CD4-positive, alpha-beta memory T cell (primary cell): ENCODE measurements at places on chromosomes 12 and 14. TPM values are rescaled to one million over a fixed set of nuclear protein-coding genes. Genes with fewer than 3 reads are reported as not detected.
A peak's percentile ranks its signal among the peaks of the same experiment; 100 is the strongest.

ADGRD1 gene
- polyA plus RNA-seq: not detected

RNASE7 gene
- polyA plus RNA-seq: not detected

RHEBL1 gene
- 9.2 TPM for polyA plus RNA-seq

FGF23 gene
- polyA plus RNA-seq: not detected

IFNG-AS1 gene
- 4.6 TPM for polyA plus RNA-seq

G2E3 gene
- 9.7 TPM for polyA plus RNA-seq

TROAP gene
- not detected for polyA plus RNA-seq

BATF gene
- polyA plus RNA-seq: 53.8 TPM

OR4Q3 gene
- not detected for polyA plus RNA-seq

CLEC9A gene
- polyA plus RNA-seq: not detected

DNA sequence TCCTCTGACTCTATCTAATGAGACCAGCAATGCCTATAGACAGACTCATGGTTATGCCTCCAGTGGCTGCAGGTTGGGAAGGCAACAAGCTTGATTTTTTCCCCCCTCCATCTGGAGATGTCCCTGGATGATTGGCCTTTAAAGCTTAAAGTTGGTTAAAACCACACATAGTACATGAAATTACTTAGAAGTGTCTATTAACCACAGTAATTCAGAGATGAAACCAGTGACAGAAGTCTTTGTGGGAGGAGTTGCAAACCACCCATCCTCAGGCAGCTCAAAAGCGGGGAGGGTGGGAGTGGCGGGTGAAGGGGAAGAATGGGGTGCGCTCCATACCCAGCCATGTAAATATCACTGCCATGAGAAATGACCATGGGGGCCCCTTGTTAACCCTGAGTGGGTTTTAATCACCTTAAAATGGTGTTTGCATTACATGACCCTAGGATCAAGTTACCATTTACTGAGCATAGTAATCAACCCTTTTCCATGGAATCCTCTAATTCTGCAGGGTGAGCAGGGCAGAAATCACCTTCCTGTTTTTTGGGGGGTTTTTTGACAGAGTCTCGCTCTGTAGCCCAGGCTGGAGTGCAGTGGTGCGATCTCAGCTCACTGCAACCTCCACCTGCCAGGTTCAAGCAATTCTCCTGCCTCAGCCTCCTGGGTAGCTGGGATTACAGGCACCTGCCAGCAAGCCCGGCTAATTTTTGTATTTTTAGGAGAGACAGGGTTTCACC lies 133.5 kb downstream of the FOXN3 start:
- DNase-seq: no peak

DNA sequence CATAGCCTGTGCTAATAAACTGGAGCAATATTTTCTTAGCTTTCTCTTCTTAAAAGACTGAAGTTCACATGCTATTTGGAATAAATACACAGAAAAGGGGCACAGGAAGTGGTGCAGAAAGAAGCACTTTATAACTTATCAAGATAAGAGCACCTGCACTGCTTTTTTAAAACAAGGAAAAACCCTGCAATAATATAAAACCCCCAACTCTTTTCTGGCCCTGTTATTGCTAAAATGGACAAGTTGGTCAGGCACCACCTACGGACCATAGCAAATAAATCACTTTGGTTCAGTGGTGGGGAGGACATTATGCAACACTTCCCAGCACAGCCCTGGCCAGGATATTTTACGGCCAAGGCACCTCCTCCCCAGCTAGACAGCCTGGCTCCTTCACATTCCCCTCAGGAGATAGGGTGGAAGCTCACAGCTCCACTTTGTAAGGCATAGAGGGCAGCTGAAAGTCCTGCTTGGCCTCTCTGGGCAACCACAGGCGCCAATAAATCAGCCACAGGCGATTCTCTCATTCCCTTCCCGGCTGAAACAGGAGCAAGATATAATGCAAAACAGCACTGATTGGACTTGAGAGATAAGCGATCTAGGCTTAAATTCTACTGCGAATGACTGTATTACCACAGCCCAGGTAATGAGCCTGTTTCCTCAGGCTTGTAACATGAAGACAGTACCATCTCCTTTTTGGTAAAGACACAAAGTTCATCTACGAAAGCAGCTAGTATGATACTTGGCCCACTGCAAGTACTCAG lies 2.0 kb downstream of the ZBTB25 start:
- peak; percentile 44 for DNase-seq

DNA sequence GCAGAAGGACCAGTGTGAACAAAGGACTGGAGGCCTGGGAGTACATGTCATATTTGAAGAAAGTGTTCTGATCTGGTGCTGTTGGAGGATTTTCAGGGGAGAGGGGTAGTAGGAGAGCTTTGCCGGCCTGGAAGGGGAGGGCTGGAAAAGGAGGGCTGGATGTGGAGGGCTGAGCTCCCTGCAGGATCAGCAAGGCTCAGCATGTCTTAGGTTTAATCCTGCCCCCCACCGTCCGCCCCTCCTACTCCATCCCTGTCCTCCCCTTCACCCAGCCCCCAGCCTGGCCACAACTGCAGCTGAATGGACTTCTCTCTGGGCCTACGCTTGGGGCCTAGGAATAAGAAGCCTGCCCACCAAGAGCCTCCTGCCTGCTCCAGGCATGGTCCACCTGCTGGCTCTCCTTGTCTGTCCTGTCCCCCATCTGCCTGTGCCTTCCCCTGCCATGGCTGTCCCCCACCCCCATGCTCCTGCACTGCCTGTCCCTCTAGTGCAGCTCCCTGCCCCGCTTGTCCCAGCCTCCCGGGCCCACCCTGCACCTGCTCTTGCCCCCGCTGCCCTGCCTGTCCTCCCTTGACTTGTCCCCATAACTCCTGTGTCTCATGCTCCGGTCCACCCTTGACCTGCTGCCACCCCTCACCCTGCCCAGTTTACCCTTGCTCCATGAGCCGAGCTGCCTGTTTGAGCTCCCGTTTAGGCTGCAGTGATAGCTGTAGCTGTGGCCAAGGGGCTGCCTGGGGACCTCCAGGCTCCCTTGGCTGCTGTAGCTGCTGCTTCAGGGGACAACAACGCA lies 9.8 kb upstream of the RARG start:
- DNase-seq: no peak

DNA sequence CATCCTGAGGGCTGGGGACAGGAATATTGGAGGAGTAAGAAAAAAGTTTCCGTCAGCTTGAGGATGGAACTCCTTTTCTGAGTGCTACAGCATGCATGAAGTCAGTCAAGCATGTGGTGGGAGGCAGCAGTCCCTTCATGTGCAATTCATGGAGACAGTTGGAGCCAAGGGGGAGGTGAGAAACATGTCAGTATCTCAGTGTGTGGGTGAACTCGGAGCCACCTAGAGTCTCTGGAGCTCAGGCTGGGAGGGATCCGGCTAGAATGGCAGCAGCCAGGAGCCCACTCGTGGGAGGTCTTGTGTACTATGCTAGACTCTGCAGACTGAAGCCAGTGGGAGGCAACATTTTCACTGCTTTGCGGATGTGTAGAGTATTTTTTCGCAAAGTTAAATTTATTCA lies 60.3 kb downstream of the AVPR1A start:
- DNase-seq: no peak

DNA sequence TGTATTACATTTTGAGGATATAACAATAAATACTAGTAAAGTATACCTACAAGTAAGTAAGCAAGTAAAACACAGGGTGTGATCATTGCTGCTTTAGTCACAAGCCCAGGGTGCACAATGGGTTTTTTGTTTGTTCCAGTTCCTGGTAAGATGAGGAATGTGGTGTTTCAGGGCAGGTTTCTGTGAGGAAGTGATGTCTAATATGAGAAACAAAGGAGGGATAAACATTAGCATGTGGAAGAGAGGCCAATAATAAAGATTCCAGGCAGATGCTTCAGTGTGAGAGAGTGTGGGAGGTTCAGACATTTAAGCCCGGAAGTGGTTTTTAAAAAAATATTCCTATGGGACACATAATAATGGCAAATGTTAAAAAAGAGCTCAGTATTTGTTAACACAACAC lies 808.1 kb upstream of the USP15 start:
- DNase-seq: no peak

- DNase-seq: no peak
These were observed 73.7 kb downstream of the DUSP16 start for GRCh38 chr12:12488823-12489550.

- no peak for DNase-seq
These were observed 58.5 kb upstream of the METAP2 start for GRCh38 chr12:95415451-95415850.

DNA sequence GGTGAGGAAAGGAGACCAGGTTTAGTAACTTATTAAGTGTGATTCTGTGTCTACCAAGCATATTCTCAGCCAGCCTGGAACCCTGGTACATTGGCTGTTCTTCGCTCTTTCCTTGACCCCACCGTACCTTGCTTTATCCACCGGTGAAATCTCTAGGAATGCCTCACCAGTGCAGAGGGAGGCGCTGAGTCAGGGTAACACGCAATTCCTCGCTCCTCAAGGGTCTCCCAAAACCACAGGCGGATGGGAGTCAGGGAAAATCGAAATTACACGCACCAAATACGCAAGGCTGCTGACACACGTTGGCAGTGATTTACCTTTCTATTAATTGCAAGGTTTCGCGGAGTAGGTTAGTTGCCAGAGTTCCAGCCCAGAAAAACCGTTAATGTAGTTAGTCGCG lies 845 bp downstream of the L3HYPDH start:
- no peak for DNase-seq

DNA sequence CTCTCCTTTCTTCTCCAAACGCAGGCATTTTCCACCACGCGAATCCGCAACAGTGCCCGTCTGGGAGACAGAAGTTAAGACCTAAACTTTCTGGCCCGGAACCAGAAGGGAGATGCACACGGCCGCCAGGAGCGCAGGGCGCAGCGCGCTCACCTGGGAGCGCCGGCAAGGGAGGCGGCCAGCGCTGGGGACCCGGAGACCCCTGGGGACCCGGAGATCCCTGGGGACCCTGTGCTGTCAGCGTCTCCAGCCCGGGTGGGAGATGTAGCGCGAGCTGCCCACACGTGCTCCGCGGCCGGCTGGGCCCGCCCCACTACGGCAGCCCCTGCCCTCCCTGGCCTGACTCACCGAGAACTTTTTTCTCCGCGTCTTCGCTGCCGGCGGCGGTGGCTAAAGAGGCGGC lies 620 bp downstream of the YBX3 start:
- DNase-seq: peak; percentile 17

DNA sequence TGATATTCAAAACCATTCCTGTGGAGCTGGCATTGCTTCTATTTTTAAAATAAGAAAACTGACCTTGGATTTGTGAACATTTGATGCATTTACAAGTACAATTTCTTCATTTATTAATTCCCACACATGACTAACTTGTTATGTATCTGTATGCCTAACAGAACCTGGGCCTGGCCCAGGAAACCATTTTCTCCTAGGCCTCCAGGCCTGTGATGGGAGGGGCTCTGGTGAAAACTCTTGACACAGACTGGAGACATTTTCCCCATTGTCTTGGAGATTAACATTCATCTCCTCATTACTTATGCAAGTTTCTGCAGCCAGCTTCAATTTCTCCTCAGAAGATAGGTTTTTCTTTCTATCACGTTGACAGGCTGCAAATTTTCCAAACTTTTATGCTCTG lies 42.0 kb downstream of the GLIPR1L2 start:
- DNase-seq: no peak

DNA sequence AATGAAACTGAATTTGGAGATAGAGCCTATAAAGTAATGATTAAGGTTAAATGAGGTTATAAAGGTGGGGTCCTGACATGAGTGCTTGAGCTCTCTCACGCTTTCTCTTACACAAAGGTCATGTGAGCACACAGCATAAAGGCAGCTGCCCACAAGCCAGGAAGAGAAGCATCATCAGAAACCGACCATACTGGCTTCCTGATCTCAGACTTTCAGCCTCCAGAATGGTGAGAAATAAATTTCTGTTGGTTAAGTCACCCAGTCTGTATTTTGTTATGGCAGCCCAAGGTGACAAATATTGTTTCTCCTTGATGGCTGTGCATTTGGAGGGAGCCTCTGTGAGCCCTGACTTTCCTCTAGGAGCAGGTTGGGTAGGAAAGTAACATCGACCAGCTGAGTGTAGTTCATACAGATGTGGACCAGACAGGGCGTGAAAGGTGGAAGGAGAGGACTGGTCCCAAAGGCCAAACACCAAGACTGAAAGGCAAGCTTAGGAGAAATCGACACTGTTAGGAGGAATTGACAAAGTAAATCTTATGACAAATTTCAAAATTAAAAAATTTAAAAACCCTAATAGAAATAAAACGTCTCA lies 97.6 kb upstream of the SLC38A2 start:
- peak; percentile 19 for DNase-seq

DNA sequence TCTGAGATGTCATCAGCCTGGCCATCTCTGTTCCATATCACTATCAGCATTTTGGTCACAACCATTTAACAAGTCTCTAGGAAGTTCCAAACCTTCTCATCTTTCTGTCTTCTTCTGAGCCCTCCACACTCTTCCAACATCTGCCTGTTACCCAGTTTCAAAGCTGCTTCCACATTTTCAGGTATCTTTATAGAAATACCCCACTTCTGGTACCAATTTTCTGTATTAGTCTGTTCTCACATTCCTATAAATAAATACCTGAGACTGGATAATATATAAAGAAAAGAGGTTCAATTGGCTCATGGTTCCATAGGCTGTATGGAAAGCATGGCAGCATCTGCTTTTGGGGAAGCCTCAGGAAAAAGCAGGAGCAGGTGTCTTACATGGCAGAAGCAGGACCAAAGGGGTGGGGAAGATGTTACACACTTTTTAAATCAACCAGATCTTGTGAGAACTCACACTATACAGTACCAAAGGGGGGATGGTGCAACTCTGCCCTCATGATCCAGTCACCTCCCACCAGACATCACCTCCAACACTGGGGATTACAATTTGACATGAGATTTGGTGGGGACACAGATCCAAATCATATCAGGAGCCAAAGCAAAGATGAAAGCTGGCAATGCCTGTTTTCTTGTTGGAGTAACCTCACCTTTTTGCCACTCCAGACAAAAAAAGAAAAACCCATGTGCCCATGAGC lies 37.4 kb downstream of the CREBL2 start:
- DNase-seq: no peak

DNA sequence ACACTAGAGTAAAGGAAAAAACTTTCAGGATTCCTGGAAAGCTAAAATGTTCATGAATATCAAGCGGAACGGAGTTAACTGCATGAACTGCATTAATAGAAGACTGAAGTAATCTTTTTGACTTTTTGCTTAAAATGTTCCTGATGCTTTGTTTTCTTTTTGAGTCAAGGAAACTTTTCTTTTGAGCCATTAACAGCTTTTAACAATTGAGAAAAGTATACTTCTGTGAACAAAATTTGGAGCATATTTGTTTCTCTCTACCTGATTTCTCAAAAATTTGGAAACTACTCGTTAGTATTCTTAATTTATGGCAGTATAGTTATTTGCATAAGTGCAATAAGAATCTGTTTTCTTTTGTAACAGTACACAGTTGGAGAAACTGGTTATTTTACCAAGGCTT lies 78.5 kb downstream of the CALM1 start:
- DNase-seq: no peak
